ENCODE measurements at places on chromosomes 2 and 18. TPM values are rescaled to one million over a fixed set of nuclear protein-coding genes. Genes with fewer than 3 reads are reported as not detected.

BCL2L11 gene
- total RNA-seq, result 13.8 TPM

GRCh38 chr2:240501531-240501991 is 56.2 kb downstream of the ANKMY1 start:
- peak; percentile 32 for DNase-seq

ALPG gene
- not detected for total RNA-seq

DNA sequence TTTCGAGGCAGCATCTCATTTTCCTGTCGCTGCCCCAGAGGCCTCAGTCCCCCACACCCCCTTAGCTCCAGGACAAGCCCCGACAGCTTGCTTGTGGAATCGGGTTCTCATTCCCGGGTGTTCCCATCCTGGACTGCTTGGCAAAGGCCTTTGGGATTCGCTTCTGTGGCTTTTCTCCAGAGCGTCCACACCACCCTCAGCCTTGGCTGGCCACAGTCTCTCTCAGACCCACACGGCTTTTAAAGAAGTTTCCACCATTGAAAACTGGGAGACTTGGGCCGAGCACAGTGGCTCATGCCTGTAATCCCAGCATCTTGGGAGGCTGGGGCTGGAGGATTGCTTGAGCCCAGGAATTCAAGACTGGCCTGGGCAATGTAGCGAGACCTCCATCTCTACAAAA is 2.7 kb downstream of the ESPNL start:
- DNase-seq, result peak; percentile 35

AQP12A gene
- not detected for total RNA-seq

DNA sequence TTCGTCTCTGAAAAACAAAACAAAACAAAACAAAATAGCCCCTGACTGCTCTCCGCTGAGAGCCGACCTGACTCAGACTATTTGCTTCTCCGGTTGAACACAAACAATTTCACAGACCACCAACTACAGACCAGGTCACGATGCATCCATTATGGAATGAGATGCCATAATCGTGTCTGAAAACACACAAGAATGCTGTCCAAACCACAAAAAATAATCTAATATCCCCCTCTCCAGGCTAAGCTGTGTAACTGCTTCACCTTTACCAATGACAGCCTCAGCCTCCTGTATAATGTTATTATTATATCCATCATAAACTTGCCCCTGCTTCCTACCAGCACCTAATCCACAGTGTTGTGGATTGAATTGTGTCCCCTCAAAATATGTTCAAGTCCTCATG is 114.7 kb downstream of the DNAH6 start:
- no peak for DNase-seq

RAX gene
- total RNA-seq, result not detected

DNA sequence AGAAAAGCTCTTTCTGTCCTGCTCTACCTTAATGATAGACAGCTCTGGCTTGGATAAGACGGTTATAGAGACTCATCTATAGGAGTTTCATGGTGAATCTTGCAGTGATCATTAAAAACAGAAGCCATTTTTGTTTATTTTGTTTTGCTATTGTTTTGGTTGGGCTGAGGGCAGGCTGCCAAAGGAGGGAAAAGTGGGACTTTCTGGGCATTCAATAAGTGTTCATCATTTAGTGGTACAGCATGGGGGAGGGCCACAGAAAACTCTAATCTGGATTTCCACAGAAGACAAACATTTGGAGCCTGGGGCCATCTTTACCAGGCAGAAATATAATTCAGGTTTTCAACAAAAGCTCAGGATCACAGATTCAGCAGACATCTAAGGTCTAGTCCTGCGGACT is 62.4 kb upstream of the EFEMP1 start:
- DNase-seq, result no peak

KLF7 gene
- 79.1 TPM for total RNA-seq

DYSF gene
- total RNA-seq, result 21.8 TPM

DNA sequence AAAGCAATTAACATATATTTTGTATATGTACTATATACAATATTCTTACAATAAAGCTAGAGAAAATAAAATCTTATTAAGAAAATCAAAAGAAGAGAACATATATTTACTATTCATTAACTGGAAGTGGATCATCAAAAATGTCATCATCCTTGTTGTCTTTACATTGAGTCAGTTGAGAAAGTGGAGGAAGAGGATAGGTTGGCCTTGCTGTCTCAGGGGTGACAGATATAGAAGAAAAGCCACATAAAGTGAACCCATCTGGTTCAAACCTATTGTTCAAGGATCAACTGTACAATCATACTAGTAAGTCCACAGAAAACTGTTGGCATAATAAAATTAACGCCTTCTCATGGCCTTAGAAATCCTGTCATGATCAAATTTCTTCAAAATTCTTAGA is 26.6 kb downstream of the SESTD1 start:
- DNase-seq, result no peak

MC4R gene
- total RNA-seq, result not detected

PLGLB1 gene
- total RNA-seq, result 8.9 TPM

MAP3K19 gene
- total RNA-seq, result 0.09 TPM

GRCh38 chr2:230412846-230413245 is 3.2 kb upstream of the SP100 start:
- no peak for DNase-seq

RANBP2 gene
- total RNA-seq, result 86.9 TPM

GRCh38 chr2:232842689-232843088 is 27.4 kb upstream of the SNORC start:
- no peak for DNase-seq

GRCh38 chr2:26017464-26018183 is 16.3 kb upstream of the RAB10 start:
- no peak for DNase-seq

DNA sequence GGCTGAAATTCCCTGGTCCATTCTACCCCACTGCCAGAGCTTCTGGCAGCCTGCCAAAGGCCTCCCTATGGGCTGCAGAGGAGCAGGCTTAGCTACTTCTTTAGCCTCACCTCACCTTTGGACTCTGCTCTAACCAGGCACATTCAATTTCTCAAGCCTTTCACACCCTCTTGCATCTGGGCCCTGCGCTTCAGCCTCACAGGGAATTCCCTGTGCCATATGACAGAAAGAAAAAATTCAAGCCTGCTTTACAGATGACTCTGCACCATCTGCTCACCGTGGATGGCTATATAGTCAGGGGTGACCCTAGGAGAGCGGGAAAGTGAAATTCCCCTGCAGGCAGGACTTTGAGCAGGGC is 62.5 kb downstream of the REEP1 start:
- no peak for DNase-seq

GALR1 gene
- total RNA-seq, result 0.13 TPM

- no peak for DNase-seq
Measured at GRCh38 chr2:149928011-149928410, 340.4 kb upstream of the MMADHC start.

CDK5R2 gene
- total RNA-seq, result not detected

GRCh38 chr2:75553935-75554531 is 6.7 kb downstream of the EVA1A start:
- DNase-seq, result no peak

SCG2 gene
- total RNA-seq, result 0.80 TPM

CAPN14 gene
- 0.36 TPM for total RNA-seq

- no peak for DNase-seq
Measured at GRCh38 chr2:187976986-187977333, 314.7 kb upstream of the GULP1 start.

UPP2 gene
- not detected for total RNA-seq

- DNase-seq, result no peak
Measured at GRCh38 chr2:127040169-127040568, 66.8 kb downstream of the BIN1 start.

MAPRE2 gene
- 51.8 TPM for total RNA-seq

GRCh38 chr18:77407733-77408132 is 158.1 kb downstream of the GALR1 start:
- DNase-seq, result no peak

CHST10 gene
- 12.5 TPM for total RNA-seq

GRCh38 chr2:226836548-226836885 is 663 bp downstream of the RHBDD1 start:
- DNase-seq, result no peak

MC2R gene
- not detected for total RNA-seq

DNA sequence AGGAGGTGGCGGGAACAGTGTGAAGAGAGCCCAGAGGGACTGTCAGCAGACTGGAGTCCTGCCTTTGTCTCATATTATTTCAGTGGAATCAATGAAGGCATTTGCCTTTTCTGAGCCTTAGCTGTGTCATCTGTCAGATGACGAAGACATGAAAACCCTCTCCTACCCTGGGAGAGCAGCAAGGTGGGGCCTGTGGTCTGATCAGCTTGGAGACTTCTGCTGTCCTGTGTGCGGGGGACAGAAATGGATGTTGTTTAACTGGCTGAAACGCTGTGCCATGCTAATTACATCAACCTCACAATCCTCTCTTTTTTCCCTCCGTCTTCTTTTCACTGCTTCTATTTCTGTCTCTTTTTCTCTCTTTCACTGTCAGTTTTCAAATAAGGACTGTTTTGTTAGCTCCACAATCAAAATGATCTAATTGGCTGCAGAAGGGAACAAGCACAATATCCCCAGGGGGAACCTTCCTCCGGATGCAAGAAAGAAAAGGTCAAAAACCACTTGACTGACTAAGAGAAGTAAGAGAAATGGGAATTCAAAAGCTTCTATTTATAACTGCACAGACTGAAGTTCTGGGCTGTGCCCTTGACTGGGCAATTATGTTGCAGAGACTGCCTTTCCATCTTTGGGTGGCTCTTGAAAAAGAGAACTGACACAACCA is 340.1 kb downstream of the CLIP4 start:
- no peak for DNase-seq

GRCh38 chr2:230156782-230157699 is 62.7 kb downstream of the SP110 start:
- DNase-seq, result no peak

ECEL1 gene
- 0.18 TPM for total RNA-seq

- no peak for DNase-seq
Measured at GRCh38 chr18:74965682-74966081, 243.3 kb downstream of the PTGR3 start.

DNA sequence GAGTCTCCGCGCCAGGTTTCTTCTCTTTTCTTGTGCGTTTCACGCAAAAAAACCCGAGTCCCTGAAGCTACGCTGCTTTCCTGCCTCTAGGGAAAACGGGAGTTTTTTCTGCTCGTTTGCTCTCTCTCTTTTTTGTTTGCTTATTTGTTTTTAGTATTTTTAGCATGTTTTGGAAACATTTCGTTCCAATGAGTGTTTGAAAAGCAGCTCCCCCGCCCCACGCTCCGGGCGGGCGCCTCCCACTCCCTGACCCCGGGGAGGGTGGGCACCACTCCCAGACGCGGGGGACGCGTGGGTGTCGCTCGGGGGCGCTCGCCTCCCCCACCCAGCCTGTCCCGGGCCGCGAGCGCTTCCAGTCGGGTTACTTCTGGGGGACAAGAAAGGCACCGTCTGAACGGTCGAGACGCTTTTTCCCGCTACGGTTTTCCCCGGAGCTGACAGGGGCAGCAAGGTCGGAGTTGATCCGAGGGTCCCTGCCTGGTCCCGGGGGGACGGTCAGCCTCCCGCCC is 446 bp upstream of the EFHD1 start:
- DNase-seq, result peak; percentile 72

DNA sequence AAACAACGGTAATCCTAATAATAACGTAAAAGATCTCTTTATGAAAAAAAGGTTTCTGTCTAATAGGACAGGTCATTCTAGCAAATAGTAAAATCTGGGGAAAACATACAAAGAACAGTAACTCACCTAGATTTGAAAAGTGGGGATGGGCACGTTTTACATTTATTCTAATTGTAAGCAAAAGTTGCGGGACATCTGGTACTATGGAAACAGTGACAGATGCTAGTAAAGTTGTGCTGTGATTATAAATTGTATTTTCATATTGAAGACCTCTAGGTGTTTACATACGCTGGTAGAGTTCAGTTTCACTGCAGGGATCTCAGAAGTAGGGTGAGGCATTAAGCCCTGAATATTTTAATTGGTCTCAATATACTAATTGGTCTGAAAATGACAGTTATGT is 422.5 kb downstream of the DPP10 start:
- DNase-seq, result no peak

DNA sequence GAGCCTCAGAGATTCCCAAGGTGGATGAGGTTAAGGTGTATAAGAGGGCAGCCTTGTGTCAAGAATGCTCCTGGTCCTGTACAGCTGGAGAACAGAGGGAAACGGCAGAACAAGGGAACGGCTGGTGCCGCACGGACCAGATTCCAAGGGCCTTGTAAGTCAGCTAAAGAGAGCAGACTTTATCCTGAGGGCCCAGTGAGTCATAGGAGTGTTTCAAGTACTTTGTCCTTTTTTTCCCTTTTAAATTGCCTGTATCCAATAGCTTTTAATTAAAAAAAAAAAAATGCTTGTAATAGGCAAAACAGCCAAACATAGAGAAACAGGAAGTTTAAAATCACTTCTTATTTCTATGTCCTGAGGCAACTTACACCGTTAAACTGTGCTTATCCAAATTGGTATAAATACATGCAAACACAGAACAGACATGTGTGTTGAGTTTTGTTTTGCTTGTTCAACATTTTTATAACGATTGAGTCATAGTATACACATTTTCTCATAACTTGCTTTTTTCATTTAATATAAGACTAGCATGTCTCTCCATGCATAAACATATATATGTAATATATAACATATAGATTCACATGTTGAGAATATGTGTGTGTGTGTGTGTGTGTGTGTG is 42.1 kb upstream of the EVA1A start:
- DNase-seq, result no peak

DNA sequence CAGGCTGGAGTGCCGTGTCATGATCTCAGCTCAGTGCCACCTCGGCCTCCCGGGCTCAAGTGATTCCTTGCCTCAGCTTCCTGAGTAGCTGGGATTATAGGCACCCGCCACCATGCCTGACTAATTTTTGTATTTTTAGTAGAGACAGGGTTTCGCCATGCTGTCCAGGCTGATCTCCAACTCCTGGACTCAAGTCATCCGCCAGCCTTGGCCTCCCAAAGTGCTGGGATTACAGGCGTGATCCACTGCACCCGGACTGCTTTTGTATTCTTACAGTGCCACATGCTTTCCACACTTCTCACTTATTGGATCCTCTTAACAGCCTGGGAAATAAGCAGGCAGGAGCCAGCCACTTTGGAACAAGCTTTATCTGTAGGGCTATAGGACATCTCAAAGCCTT is 25.3 kb upstream of the BCL2L11 start:
- DNase-seq, result no peak

SOWAHC gene
- 30.9 TPM for total RNA-seq

SLC4A1AP gene
- 20.7 TPM for total RNA-seq

- DNase-seq, result no peak
Measured at GRCh38 chr2:20300656-20301055, 50.0 kb downstream of the PUM2 start.

All from sciatic nerve (tissue), 2 donors.